ENCODE measurements at places on chromosomes 16 and 17. TPM values are rescaled to one million over a fixed set of nuclear protein-coding genes. Genes with fewer than 3 reads are reported as not detected.

The CCL15 gene
- total RNA-seq, result not detected

The HIGD1B gene
- total RNA-seq, result not detected

The TMEM238L gene
- not detected for total RNA-seq

The CHD9NB gene
- total RNA-seq, result 1.7 TPM

The ATMIN gene
- 30.0 TPM for total RNA-seq

The BHLHA9 gene
- total RNA-seq, result not detected

The NPIPA2 gene
- 1.3 TPM for total RNA-seq
